ENCODE measurements at places on chromosomes 4 and X. TPM values are rescaled to one million over a fixed set of nuclear protein-coding genes. Genes with fewer than 3 reads are reported as not detected.

GRCh38 chrX:112081781-112082652 is 559 bp downstream of the TRPC5 start:
- no peaks in the 10 kb centered on the region for H3K27me3 ChIP-seq
- no peak overlapping the region for H3K27ac ChIP-seq
- no peak overlapping the region for H3K4me3 ChIP-seq
- H3K4me1 ChIP-seq = no peaks in the 10 kb centered on the region

GRCh38 chrX:103584596-103584995 is 719 bp upstream of the TCEAL4 start:
- DNase-seq = no peak
- no peaks in the 10 kb centered on the region for H3K27me3 ChIP-seq
- no peak overlapping the region for H3K27ac ChIP-seq
- no peaks in the 10 kb centered on the region for H3K4me1 ChIP-seq

GRCh38 chr4:75666299-75666698 is 6.9 kb downstream of the G3BP2 start:
- DNase-seq = no peak
- no peaks in the 10 kb centered on the region for H3K27me3 ChIP-seq
- no peaks in the 10 kb centered on the region for H3K36me3 ChIP-seq
- H3K4me1 ChIP-seq = peaks cover 6% of the 10 kb centered on the region

GRCh38 chr4:132333724-132334047 is 815.4 kb upstream of the PCDH10 start:
- no peaks in the 10 kb centered on the region for H3K4me1 ChIP-seq
- no peak overlapping the region for H3K27ac ChIP-seq
- no peak for DNase-seq
- H3K36me3 ChIP-seq = no peaks in the 10 kb centered on the region
- H3K4me3 ChIP-seq = no peak overlapping the region
- H3K27me3 ChIP-seq = no peaks in the 10 kb centered on the region

GRCh38 chr4:113822555-113823290 is 61.2 kb upstream of the CAMK2D start:
- no peaks in the 10 kb centered on the region for H3K27me3 ChIP-seq
- H3K4me3 ChIP-seq = no peak overlapping the region
- no peaks in the 10 kb centered on the region for H3K4me1 ChIP-seq
- no peak for DNase-seq

GRCh38 chr4:123674762-123675465 is 278.3 kb downstream of the SPRY1 start:
- H3K36me3 ChIP-seq = no peaks in the 10 kb centered on the region
- DNase-seq = no peak
- peak overlapping the region; percentile 44 for H3K27ac ChIP-seq
- H3K4me3 ChIP-seq = no peak overlapping the region
- H3K27me3 ChIP-seq = no peaks in the 10 kb centered on the region

DNA sequence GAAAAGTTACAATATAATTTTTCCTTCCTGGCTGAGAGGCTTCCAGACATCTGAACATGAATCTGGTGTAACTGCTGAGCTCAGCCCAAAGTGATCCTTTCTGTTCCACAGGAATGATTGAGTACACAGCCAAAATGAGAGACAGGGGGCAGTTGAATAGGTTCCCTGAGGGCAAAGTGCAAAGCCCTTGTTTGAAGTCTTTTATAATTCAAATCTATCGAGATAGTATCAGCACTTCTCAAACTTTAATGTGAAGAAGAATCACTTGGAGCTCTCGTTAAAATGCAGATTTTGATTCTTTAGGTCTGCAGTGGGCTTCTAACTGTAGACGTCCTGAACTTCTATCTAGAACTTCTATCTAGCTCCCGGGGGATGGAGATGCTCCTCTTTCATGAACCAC is 54.4 kb upstream of the BMP2K start:
- H3K4me3 ChIP-seq = no peak overlapping the region
- H3K4me1 ChIP-seq = no peaks in the 10 kb centered on the region
- no peaks in the 10 kb centered on the region for H3K36me3 ChIP-seq
- no peak overlapping the region for H3K27ac ChIP-seq
- no peaks in the 10 kb centered on the region for H3K27me3 ChIP-seq

DNA sequence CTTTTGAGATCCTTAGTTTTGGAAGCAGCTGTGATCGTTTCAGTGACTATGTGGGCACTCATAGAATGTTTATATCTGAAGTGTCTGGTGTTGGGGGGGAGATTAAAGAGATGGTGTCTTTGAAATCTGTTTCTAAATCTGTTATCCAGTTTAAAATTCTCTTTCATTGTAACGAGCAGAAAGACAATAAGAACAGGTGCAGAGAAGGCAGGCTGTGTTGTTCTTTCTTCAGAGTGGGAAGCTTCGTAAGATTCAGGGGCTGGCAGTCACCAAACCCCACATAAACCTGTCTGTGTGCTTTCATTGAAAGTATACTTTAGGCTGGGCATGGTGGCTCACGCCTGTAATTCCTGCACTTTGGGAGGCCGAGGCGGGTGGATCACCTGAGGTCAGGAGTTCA is 16.3 kb upstream of the DHRSX start:
- no peak overlapping the region for H3K27ac ChIP-seq
- H3K27me3 ChIP-seq = no peaks in the 10 kb centered on the region
- H3K36me3 ChIP-seq = no peaks in the 10 kb centered on the region

GRCh38 chr4:43048570-43048969 is 156.1 kb downstream of the GRXCR1 start:
- DNase-seq = no peak
- H3K4me3 ChIP-seq = no peak overlapping the region
- no peaks in the 10 kb centered on the region for H3K27me3 ChIP-seq
- H3K27ac ChIP-seq = no peak overlapping the region
- H3K4me1 ChIP-seq = no peaks in the 10 kb centered on the region

DNA sequence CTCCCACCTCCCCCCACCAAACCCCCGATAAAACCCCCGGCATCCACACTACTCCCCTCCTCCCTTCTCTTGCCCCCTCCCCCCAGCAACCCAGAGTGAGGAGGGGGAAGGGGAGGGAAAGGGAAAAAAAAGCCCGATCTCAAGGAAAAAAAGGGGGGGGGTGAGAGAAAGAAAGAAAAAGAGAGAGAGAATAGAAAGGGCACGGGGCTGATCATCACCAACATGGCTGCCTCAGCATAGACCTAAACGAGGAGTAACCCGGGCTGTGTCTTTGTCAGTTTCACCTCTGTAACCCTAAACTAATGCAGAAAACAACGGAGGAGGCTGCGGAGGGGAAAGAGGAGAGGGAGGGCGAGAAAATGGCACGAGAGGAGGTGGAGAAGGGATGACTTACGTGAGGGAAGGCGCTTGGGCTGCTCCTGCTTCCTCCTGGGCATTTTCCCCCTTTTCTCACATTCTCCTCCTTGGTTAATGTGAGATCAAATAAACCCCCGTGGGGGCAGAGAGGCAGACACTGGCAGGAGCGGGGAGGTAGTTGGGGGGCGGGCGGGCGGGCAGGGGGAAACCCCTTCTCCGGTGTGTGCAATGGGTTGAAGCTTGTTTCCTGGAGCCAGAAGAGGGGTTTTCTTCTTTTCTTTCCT is 532 bp downstream of the ZNF827 start:
- peaks cover 3% of the 10 kb centered on the region for H3K4me1 ChIP-seq
- H3K4me3 ChIP-seq = peak overlapping the region; percentile 92
- no peaks in the 10 kb centered on the region for H3K36me3 ChIP-seq
- no peaks in the 10 kb centered on the region for H3K27me3 ChIP-seq

- no peaks in the 10 kb centered on the region for H3K27me3 ChIP-seq
- no peak for DNase-seq
- H3K4me3 ChIP-seq = no peak overlapping the region
- peak overlapping the region; percentile 49 for H3K27ac ChIP-seq
- no peaks in the 10 kb centered on the region for H3K36me3 ChIP-seq
- H3K4me1 ChIP-seq = no peaks in the 10 kb centered on the region
Observed at GRCh38 chrX:150873616-150874015, 24.9 kb downstream of the CD99L2 start.

GRCh38 chr4:173182403-173182802 is 13.8 kb downstream of the GALNT7 start:
- no peak for DNase-seq
- H3K36me3 ChIP-seq = no peaks in the 10 kb centered on the region
- H3K4me1 ChIP-seq = peaks cover 2% of the 10 kb centered on the region
- H3K27me3 ChIP-seq = no peaks in the 10 kb centered on the region
- no peak overlapping the region for H3K4me3 ChIP-seq

DNA sequence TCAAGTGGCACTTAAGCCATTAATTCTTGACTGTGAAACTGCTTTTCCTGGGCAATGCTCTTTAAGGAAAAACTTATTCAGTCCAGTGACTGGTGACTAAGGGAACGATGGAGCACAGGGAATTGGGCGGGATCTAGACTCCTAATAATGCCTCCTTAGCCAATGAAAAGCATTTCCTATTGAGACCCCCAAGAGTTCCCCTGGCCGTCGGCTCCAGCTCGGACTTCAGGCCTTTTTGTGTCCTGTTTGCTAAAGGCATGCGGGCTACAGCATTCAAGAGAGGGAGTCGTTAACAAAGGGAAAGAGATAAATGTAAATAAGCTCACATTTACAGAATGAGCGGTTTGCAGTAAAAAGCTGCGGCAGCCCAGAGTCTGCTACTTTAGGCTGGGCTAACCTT is at the start of gene LPAR4:
TSS of gene LPAR4 (plus strand) at position 232 of the 400 bp plus-strand sequence. CDS start 7,150 bp downstream, outside the sequence.
- no peak within 1 kb of the TSS for H3K27ac ChIP-seq
- no peaks in the 10 kb centered on the region for H3K36me3 ChIP-seq
- H3K27me3 ChIP-seq = no peaks in the 10 kb centered on the region
- no peaks in the 10 kb centered on the region for H3K4me1 ChIP-seq
- DNase-seq = peak; percentile 40

DNA sequence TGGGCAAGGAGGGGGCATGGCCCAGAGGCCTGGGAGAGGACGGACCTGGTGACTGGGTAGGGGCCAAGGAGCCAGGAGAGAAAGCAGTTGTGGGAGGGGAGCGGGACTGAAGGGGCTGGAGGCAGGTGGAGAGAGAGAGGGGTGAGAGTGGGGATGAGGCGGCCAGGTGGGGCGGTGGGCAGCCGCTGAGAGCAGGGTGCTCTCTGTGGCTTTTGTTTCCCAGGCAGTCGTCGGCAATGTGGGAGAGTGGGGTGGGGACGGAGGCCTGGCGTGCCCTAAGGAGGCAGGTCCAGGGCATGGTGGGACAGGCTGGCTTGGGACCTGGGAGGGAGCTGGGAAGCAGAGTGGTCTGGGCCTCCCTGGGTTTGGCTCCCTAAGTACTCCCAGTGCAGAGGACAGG is 3.2 kb upstream of the ATP2B3 start:
- DNase-seq = no peak
- no peaks in the 10 kb centered on the region for H3K27me3 ChIP-seq
- H3K4me1 ChIP-seq = no peaks in the 10 kb centered on the region
- H3K4me3 ChIP-seq = no peak overlapping the region
- no peak overlapping the region for H3K27ac ChIP-seq

DNA sequence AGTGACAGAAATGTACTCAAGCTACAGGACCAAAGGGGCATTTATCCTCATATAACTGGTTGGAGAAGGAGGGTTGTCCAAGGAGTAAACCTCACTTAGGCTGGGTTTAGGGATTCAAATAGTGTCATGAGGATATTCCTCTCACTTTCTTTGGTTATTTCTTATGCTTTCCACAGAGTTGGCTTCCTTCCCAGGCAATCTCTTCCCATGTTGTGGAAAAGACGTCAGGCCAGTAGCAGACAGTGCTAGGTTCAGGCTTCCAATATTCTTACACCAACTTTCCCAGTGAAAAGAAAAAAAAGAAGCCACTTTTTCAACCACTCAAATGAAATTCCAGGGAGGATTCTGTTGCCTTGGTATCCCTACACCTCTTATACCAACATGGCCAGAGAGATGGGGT is 653.0 kb downstream of the C4orf33 start:
- no peak overlapping the region for H3K27ac ChIP-seq
- H3K4me1 ChIP-seq = no peaks in the 10 kb centered on the region
- H3K27me3 ChIP-seq = no peaks in the 10 kb centered on the region
- no peak for DNase-seq
- H3K36me3 ChIP-seq = no peaks in the 10 kb centered on the region

DNA sequence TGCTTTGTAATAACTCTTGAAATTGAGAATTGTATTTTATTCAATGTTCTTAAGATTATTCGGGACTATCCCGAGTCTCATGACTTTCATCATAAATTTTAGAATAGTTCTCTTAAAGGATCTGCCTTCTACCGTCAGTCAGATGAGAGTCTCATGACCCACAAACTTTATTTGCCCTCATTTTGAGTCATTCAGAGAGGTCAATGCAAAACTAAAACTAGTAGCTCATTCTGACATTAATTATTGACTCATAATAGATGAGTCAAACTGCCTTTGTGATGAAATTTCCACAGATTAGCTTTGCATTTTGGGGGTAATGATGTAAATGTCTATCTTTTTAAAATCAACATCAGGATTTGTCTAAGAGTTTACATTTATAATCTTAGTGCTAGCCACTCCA is 1527.3 kb downstream of the TECRL start:
- H3K4me1 ChIP-seq = no peaks in the 10 kb centered on the region
- no peak overlapping the region for H3K4me3 ChIP-seq
- peaks cover 2% of the 10 kb centered on the region for H3K27me3 ChIP-seq
- no peak for DNase-seq

DNA sequence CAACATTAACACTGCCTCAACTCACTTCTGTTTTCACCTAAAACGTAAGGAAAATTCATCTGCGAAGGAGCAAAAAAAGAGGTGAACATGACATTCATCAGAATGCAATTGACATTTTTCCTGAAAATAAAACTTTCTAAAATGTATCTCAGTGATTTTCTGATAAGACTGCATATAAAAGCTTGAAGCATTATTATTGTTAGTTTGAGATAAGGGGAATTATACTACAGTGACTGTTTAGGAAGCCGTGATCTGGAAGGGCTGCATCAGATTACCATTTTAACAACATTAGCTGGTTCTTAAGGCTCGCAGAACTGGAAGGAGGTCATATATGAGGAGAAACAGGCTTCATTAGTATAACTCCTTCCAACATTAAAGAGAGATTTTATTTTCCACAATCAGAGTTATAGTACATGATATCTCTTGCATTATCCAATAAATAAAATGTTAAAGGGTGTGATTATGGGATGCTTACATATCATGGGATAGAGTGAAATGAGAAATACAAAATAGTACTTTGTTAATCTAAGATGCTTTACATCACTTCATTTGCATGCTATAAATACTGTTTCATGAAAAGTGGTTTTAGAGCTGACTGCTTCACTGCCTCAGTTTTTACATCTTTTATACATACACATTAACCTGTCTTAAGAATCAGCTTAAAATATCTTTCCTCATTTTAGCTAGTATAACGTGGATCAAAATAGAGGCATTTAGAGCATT is 1820.1 kb upstream of the TENM3 start:
- DNase-seq = no peak
- no peak overlapping the region for H3K27ac ChIP-seq
- no peaks in the 10 kb centered on the region for H3K36me3 ChIP-seq
- H3K27me3 ChIP-seq = no peaks in the 10 kb centered on the region
- H3K4me1 ChIP-seq = no peaks in the 10 kb centered on the region

The PACRGL gene
- 18.7 TPM for total RNA-seq

The BEX2 gene
- 4.7 TPM for total RNA-seq

The VMA21 gene
- total RNA-seq = 24.8 TPM

The SHROOM3 gene
- total RNA-seq = 173 TPM

The PGM2 gene
- 24.6 TPM for total RNA-seq

The MAGEA12 gene
- not detected for total RNA-seq

The PHEX gene
- 0.39 TPM for total RNA-seq

The SOWAHD gene
- total RNA-seq = 1.3 TPM

The ADAMTS3 gene
- total RNA-seq = 4.2 TPM

All from aorta (tissue), 5 donors.